Activated T-cell treated with anti-CD3 and anti-CD28 coated beads for 1 hour (primary cell): ENCODE measurements at places on chromosomes 11 and 22.

DNA sequence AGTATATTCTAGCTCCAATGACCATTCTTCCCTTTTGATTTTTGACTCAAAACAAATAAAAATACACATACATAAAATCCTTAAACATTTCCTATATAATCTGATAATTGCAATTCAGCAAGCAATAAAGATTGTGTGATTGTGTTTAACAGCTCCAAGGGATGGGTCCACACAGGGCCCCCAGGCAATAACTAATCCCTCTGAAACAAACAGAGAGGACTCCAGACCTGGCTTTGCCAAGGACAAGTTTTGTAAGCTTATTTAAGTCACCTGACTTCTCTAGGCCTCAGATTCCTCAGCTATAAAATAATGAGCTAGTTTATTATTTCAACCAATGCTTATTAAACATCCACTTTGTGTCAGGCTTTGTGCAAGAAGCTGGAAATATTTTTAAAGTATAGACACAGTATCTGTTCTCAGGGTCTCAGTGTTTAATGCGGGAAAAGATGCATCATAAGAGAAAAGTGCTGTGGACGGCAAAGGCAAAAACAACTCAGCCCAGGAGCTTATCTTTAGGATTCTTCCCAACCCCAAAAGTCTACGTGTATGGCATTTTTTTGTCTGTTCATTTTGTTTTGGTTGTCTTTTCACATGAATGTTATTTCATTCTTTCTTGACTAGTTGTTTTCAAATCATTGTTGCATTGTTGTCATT is 20.1 kb downstream of the FZD4 start:
- no peak for DNase-seq

DNA sequence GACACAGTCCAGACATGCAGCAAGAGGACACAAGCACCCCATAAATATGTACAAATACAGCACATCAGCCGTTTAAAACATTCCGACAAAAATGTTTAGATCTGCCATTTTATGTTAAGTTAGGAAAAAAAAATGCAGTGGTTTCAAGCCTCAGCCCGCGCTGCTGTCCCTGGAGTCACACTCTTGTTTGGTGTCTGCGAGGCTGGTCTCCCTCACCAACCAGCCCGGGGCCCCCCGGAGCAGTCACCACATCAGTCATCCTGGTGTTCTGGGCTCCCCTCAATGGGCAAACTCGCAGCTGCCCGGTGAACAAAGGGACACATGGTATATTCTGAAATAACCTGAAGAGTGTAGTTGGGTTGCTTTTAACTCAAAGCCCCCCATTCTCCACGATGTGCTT is 1022.2 kb downstream of the BRD1 start:
- DNase-seq, result no peak

DNA sequence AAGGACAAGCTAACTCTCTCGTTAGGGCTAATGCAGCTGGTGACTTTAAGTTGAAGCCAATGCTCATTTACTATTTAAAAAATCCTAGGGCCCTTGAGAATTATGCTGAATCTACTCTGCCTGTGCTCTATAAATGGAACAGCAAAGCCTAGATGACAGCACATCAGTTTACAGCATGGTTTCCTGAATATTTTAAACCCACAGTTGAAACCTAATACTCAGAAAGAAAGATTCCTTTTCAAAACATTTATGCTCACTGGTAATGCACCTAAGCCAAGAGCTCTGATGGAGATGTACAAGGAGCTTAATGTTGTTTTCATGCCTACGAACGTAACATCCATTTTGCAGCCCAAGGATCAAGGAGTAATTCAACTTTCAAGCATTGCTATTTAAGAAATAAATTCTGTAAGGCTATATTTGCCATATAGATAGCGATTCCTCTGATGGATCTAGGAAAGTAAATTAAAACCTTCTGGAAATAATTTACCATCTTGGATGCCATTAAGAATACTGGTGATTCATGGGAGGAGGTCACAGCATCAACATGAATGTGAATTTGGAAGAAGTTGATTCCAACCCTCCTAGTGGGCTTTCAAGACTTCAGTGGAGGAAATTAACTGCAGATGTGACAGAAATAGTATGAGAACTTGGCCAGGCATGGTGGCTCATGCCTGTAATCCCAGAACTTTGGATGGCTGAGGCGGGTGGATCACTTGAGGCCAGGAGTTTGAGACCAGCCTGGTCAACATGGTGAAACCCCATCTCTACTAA is 14.5 kb downstream of the XNDC1N start:
- DNase-seq, result no peak

- no peak for DNase-seq
Measured at GRCh38 chr22:29217827-29218757, 12.4 kb downstream of the EMID1 start.

GRCh38 chr11:84830372-84830771 is 796.8 kb downstream of the DLG2 start:
- no peak for DNase-seq

DNA sequence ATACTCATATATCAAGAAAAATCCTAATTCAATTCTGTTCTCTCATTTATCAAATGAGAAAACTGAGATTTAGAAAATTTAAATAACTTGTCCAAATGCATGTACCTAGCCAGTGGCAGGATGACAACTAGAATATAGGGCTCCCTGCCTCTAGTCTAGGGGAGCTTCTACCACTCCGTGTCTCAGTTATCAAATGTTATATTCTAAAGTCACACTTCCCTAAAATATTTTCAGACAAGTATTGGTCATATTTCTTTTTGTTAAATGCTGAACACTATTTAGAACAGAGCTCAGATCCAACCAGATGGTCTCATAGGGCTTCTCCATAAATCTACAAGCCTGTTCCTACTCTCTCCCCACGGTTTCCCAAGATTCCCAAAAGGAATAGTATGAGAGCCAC is 26.3 kb downstream of the KCNJ1 start:
- no peak for DNase-seq

DNA sequence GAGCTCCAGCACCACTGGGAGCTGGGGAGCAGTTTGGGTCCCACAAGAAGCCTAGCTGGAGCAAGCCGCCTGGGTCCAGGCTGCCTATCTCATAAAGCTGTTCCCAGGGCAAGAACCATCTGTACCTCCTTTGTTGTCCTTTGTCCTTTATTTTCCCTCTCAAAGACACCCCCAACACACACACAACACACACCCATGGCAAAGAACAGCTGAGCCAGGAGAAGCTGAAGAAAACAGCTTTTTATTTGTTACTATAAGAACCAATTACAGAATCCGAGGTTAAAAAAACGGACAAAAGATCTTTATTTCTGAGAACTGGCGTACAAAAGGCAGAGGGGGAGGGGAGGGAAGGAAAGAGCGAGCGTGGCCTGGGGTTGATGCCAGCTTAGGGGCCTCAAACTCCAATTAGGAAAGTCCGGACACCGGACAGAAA is 1.7 kb upstream of the TUT1 start:
- DNase-seq, result no peak

GRCh38 chr11:92865352-92865751 is 104.1 kb upstream of the MTNR1B start:
- DNase-seq, result no peak

GRCh38 chr11:2304506-2305139 is 2.8 kb downstream of the TSPAN32 start:
- DNase-seq, result no peak

DNA sequence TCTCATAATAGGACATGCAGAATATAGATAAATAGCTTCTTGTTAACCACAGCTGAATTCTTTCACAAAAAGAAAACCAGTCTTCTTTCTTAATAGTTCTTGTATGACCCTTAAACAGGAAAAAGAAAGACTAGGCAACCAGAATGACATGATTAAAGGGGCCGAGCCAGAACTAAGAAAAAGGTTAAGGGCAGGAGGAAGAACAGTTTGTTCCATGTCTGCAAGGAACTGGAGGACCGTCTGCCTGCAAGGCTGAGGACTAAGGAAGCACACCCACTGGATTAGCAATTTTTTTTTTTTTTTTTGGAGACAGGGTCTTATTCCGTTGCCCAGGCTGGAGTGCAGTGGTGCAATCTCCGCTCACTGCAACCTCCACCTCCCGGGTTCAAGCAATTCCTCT is 26.0 kb upstream of the TMPRSS5 start:
- DNase-seq, result no peak
